ENCODE measurements at places on chromosomes 12 and 14. TPM values are rescaled to one million over a fixed set of nuclear protein-coding genes. Genes with fewer than 3 reads are reported as not detected.
A peak's percentile ranks its signal among the peaks of the same experiment; 100 is the strongest.

DNA sequence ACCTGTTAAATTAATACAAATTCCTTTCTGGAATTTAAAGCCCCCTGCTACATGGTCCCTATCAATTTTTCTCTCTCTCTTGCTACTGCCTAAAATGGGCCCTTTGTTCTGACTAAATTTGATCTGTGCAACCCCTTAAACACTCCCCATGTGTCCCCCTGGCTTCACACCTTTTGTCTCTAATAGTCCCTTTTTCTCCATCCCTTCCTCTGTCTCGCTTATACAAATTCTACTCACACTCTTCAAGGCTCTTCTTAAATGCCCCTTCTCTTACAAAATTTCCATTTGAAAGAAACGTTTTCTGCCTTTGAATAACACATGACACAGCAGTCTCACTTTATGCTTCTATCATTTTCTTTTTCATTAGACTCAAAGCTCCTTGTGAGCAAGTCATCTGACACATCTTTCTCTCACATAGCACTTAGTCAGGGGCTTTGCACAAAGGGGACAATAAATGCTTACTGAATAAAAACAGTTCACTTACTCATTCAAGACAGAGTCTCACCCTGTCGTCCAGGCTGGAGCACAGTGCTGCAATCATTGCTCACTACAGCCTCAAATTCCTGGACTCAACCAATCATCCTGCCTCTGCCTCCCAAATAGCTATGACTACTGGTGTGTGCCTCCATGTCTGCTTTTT, 41.5 kb upstream of the NR2C1 start:
- peak overlapping the region; percentile 94 for H3K4me3 ChIP-seq
- no peaks in the 10 kb centered on the region for H3K27me3 ChIP-seq
- H3K4me1 ChIP-seq: peaks cover 50% of the 10 kb centered on the region
- peak; percentile 59 for DNase-seq
- peaks cover 11% of the 10 kb centered on the region for H3K36me3 ChIP-seq
- H3K27ac ChIP-seq: peak overlapping the region; percentile 99

- DNase-seq: no peak
- H3K36me3 ChIP-seq: peaks cover 10% of the 10 kb centered on the region
- H3K4me1 ChIP-seq: peaks cover 13% of the 10 kb centered on the region
Observed at GRCh38 chr14:50736932-50737419, 68.9 kb upstream of the SAV1 start.

- no peak overlapping the region for H3K27ac ChIP-seq
- H3K4me3 ChIP-seq: no peak overlapping the region
- DNase-seq: no peak
- peaks cover 8% of the 10 kb centered on the region for H3K27me3 ChIP-seq
- H3K4me1 ChIP-seq: no peaks in the 10 kb centered on the region
- no peaks in the 10 kb centered on the region for H3K36me3 ChIP-seq
Observed at GRCh38 chr12:65391711-65392110, 113.2 kb downstream of the MSRB3 start.

- H3K27me3 ChIP-seq: no peaks in the 10 kb centered on the region
- no peak overlapping the region for H3K27ac ChIP-seq
- DNase-seq: no peak
- H3K4me1 ChIP-seq: no peaks in the 10 kb centered on the region
- no peak overlapping the region for H3K4me3 ChIP-seq
- H3K36me3 ChIP-seq: no peaks in the 10 kb centered on the region
Observed at GRCh38 chr14:45705940-45706534, 453.0 kb upstream of the MIS18BP1 start.

DNA sequence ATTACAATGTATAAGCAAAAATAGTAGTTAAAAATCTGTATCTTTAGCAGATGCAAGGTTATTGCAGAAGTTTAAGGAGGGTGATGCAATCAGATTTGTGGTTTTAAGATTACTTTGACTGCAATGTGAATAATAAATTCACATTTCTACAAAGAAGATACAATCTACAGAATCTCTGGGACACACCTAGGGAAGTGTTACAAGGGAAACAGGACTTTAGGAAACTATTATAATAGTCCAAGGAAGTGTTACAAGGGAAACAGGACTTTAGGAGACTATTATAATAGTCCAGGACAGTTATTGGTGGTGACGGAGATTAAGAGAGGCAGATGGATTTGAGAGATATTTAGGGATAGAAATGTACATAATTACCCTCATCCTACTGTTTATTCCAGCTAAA, 154.4 kb upstream of the GARIN6 start:
- no peaks in the 10 kb centered on the region for H3K36me3 ChIP-seq
- no peak for DNase-seq
- H3K4me3 ChIP-seq: no peak overlapping the region
- peaks cover 15% of the 10 kb centered on the region for H3K4me1 ChIP-seq
- H3K27me3 ChIP-seq: no peaks in the 10 kb centered on the region
- H3K27ac ChIP-seq: no peak overlapping the region

GRCh38 chr12:89750389-89751351, 42.0 kb upstream of the ATP2B1 start:
- no peak for DNase-seq
- no peaks in the 10 kb centered on the region for H3K27me3 ChIP-seq
- H3K4me3 ChIP-seq: no peak overlapping the region
- no peak overlapping the region for H3K27ac ChIP-seq
- H3K4me1 ChIP-seq: no peaks in the 10 kb centered on the region

DNA sequence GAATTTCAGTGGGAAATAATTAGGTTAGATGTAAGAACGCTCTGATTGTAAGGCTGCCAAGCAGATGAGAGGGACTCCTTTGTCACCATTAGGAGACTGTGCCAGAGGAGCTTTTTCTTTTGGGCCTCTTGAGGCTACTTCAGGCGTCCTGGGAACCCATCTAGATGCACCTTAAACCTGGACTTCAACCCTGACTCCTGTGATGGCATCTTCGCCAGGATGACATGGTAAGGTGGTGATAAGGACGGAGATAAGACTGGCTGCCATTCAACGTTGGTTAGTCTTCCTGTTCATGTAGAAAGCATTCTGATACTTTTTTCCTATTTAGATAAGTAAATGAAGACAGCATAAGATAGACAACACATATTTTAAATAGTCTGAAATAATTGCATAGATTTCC, 36.3 kb downstream of the STK38L start:
- no peaks in the 10 kb centered on the region for H3K4me1 ChIP-seq
- no peaks in the 10 kb centered on the region for H3K36me3 ChIP-seq
- H3K4me3 ChIP-seq: no peak overlapping the region

DNA sequence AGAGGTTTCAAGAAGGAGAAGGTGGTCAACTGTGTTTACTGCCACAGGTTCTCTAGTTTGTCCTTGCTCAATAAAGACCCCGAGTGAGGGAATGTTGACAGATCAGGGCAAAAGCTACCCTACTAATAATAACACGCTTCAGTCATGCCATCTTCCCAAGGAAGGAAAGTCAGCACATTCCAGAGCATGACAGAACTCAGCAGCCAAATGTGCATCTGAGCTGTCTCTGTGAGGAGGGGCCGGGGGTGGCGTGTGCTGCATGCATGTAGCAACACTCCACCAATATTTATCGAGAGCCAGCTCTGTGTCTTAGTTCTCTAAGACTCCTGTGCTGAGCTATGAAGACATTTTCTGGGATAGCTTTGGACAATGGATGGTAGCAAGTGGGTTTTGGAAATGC, 260.4 kb downstream of the DPF3 start:
- no peaks in the 10 kb centered on the region for H3K36me3 ChIP-seq
- no peak overlapping the region for H3K4me3 ChIP-seq
- H3K27ac ChIP-seq: no peak overlapping the region
- H3K4me1 ChIP-seq: peaks cover 43% of the 10 kb centered on the region

GRCh38 chr14:22403296-22403695, 185.7 kb downstream of the DAD1 start:
- no peaks in the 10 kb centered on the region for H3K27me3 ChIP-seq
- H3K4me1 ChIP-seq: no peaks in the 10 kb centered on the region
- no peak overlapping the region for H3K27ac ChIP-seq
- no peak overlapping the region for H3K4me3 ChIP-seq
- no peak for DNase-seq

DNA sequence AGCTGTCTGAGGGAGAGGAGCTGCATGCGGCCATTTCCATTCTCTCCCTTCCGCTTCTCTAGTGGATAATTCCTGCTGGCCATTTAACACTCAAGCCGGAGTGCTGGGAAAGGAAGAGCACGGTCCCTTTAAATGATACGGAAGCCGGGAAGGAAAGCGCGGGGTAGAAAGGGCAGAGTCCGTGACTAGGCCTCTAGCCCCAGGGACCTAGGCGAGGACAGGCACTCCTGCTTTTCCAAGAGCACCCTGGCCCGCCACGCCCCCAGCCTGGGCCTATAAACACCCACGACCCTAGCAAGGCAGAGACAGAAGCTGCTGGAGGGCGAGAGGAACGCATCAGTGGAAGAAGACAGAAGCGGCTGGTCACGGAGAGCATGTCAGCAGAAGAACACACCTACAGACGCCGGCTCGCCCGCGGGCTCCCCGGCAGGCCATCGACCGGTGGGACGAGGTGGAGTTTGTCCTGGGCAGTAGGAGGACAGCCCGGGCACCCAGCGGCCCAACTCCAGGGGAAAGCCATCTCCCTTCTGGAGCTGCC, 1206.6 kb upstream of the TMEM132C start:
- H3K27ac ChIP-seq: no peak overlapping the region
- DNase-seq: no peak
- H3K27me3 ChIP-seq: no peaks in the 10 kb centered on the region
- no peak overlapping the region for H3K4me3 ChIP-seq
- H3K36me3 ChIP-seq: no peaks in the 10 kb centered on the region
- H3K4me1 ChIP-seq: no peaks in the 10 kb centered on the region

- H3K36me3 ChIP-seq: no peaks in the 10 kb centered on the region
- peaks cover 28% of the 10 kb centered on the region for H3K4me1 ChIP-seq
- no peaks in the 10 kb centered on the region for H3K27me3 ChIP-seq
- H3K4me3 ChIP-seq: no peak overlapping the region
- H3K27ac ChIP-seq: no peak overlapping the region
Observed at GRCh38 chr12:6297170-6297569, 13.3 kb upstream of the PLEKHG6 start.

DNA sequence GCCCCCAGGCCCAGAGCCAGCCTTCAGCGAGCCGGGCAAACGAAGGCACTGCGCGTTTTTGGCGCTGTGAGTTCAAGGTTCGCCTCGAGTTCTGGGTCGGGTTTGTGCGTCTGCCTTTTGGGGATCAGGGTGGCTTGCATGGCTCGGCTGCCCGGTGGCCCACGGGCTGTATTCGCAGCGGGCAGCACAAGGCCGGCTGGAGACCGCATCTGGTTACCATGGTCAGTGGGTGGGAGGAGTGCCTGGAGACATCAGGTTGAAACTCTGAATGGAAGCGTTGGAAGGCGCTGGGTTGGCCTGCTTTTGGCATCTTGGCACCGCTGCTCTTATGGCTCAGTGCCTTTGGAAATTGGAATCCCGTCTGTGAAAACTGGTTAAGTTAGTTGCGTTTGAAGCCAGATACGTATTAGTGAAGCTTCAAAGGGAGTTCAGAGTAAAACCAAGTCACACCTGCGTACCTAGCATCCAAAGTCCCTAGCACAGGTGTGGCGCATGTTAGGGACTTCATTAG, 50.9 kb downstream of the SNAPC1 start:
- DNase-seq: no peak
- H3K27ac ChIP-seq: no peak overlapping the region
- no peaks in the 10 kb centered on the region for H3K4me1 ChIP-seq
- no peak overlapping the region for H3K4me3 ChIP-seq

- H3K36me3 ChIP-seq: no peaks in the 10 kb centered on the region
- peak; percentile 17 for DNase-seq
- no peaks in the 10 kb centered on the region for H3K27me3 ChIP-seq
- H3K4me3 ChIP-seq: no peak overlapping the region
Observed at GRCh38 chr12:54967461-54967860, 17.1 kb downstream of the TESPA1 start.

- peaks cover 8% of the 10 kb centered on the region for H3K4me1 ChIP-seq
- no peaks in the 10 kb centered on the region for H3K27me3 ChIP-seq
- no peak overlapping the region for H3K4me3 ChIP-seq
Observed at GRCh38 chr12:50061946-50062686, 4.7 kb downstream of the ASIC1 start.

DNA sequence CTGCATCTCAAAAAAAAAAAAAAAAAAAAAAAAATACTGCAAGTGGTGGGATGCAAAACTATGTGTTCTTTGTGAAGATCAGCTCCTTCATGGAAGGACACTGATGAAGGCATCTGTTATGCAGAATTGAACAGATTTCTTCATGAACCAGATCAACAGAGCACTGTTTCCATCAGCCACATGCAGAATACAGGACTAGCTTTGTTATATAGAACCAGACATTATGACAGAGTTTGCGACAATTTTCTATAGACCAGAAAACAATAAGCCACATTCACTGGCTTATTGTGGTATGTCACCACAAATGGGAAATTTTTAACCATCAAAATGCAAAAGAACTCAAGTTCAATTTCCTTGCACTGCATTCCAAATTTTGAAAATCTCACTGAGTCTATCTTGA, 34.7 kb downstream of the CIT start:
- H3K4me1 ChIP-seq: no peaks in the 10 kb centered on the region
- H3K36me3 ChIP-seq: no peaks in the 10 kb centered on the region
- H3K4me3 ChIP-seq: no peak overlapping the region
- no peak for DNase-seq

DNA sequence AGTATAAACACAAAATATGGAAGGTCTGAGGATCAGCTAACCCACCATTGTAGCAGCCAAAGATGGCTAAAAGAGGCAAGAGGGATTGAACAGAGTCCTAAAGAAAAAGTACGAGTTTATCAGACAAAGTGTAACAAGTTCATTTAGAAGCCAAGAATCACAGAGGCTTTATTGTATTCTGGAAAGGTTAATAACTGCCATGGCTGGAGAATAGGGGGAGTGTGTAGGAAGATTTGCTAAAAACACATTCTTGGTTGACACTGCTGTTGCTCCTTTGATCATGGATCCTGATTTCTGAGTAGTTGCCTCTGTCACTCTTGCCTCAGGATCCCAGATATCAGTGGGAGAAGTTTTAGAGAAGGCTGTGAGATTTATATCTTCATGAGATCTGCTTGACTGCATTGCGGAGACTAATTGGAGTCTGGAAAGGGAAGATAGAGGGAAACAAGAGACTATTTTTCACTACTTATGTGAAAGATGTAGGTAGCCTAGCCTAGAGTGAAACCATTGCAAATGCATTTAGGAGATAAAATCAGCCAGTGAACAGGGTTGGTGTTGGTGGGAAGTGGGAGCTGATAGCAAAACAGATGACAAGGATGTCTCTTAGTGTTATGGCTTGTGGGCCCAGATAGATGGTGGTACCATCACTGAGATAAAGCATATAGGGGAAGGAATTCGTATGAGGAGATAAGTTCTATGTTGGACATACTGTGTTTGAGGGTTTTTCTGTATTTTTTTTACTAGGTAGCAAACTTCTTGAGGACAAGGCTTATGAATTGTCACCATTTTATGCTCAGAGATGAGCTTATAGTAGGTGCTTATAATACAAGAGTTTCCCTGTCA, 402.9 kb upstream of the PDE3A start:
- H3K4me3 ChIP-seq: no peak overlapping the region
- no peak overlapping the region for H3K27ac ChIP-seq
- H3K4me1 ChIP-seq: no peaks in the 10 kb centered on the region
- H3K27me3 ChIP-seq: no peaks in the 10 kb centered on the region
- no peak for DNase-seq

Gene MAP3K9
- polyA plus RNA-seq: 7.2 TPM

Gene CCDC196
- not detected for polyA plus RNA-seq

Gene NT5DC3
- 12.8 TPM for polyA plus RNA-seq

Gene SOS2
- polyA plus RNA-seq: 13.0 TPM

Gene TGM1
- 13.5 TPM for polyA plus RNA-seq

Gene SLC5A8
- polyA plus RNA-seq: not detected

Gene RAP1B
- 274 TPM for polyA plus RNA-seq

Gene TRAF3
- 11.0 TPM for polyA plus RNA-seq

Gene TMEM132D
- polyA plus RNA-seq: not detected

Gene RGS6
- polyA plus RNA-seq: not detected

Gene MYO1A
- not detected for polyA plus RNA-seq

Gene KRT2
- polyA plus RNA-seq: 0.69 TPM

Gene CD163L1
- polyA plus RNA-seq: 0.30 TPM

Gene FKBP11
- 18.1 TPM for polyA plus RNA-seq

Gene CLEC4E
- polyA plus RNA-seq: not detected

Gene INSM2
- polyA plus RNA-seq: not detected

Gene IFNG-AS1
- not detected for polyA plus RNA-seq

Gene SCN8A
- polyA plus RNA-seq: 1.1 TPM
